ENCODE measurements at places on chromosomes 4 and X.

- DNase-seq: no peak
These were observed at the start of gene BRS3 for GRCh38 chrX:136487647-136488046. Gene BRS3, plus strand, starts transcription at chrX:136487947. Its CDS starts 168 bp downstream, at chrX:136488115.

- DNase-seq: no peak
These were observed 454.1 kb upstream of the ADGRL3 start for GRCh38 chr4:60745800-60746571.

- no peak for DNase-seq
These were observed 420.3 kb downstream of the FAT4 start for GRCh38 chr4:125735102-125735501.

DNA sequence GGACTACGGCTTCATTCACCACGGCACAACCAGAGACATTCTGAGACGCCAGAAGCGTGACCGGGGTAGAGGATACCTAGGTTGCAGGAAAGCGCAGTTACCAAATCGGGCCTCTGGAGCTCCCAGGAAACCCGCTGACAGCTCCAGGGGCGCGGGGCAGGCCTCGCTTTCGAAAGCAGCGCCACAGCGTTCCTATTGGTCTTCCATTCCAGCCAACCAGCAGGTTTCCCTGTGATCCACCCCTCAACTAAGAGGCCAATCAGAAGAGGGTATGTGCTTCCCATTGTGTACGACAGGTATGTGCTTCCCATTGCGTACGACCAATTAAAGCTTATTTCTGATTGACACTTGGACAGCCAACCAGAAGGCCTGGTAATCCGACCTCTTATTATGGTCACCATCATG is 14.9 kb downstream of the SNX12 start:
- no peak for DNase-seq

GRCh38 chr4:538542-539142 is 37.5 kb downstream of the TMEM271 start:
- no peak for DNase-seq

GRCh38 chrX:136028383-136028984 is 43.2 kb downstream of the SLC9A6 start:
- DNase-seq: no peak

GRCh38 chr4:84652478-84652877 is 69.6 kb downstream of the CDS1 start:
- DNase-seq: no peak

GRCh38 chr4:10809905-10810304 is 125.3 kb upstream of the CLNK start:
- no peak for DNase-seq

GRCh38 chr4:176800891-176801534 is 8.3 kb upstream of the VEGFC start:
- no peak for DNase-seq

DNA sequence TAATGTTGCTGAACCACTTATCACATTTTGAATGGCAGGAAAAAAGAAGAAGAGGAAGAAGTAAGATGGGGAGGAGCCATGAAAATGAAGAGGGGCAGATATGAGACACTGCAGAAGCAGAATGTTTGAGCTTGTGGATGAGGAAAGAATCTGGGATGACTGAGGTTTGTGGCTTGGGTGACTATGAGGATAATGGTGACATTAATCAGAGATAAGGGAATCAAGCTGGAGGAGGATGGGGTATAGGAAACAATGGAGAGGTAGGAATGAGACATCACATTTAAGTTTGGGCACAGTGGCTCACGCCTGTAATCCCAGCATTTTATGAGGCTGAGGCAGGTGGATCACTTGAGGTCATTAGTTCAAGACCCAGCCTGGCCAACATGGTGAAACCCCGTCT is 19.1 kb upstream of the PHF8 start:
- DNase-seq: no peak

DNA sequence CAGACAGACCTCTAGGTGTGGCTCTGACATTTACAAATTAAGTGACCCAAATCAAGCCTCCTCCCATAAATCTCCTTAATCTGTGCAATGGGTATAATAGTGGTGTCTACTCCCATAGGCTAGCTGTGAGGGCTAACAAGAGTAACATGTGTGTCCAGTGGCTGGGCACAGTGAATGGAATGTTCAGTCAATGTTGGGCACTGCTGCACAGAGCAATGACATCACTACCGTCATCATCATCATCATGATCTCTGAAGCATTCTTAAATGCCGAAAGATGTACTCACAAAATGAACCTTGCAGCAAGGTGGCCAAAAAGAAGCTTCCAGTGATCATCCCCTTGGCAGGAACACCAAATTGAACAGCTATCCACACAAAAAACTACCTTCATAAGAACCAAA is 43.5 kb downstream of the CHRNA9 start:
- DNase-seq: no peak

DNA sequence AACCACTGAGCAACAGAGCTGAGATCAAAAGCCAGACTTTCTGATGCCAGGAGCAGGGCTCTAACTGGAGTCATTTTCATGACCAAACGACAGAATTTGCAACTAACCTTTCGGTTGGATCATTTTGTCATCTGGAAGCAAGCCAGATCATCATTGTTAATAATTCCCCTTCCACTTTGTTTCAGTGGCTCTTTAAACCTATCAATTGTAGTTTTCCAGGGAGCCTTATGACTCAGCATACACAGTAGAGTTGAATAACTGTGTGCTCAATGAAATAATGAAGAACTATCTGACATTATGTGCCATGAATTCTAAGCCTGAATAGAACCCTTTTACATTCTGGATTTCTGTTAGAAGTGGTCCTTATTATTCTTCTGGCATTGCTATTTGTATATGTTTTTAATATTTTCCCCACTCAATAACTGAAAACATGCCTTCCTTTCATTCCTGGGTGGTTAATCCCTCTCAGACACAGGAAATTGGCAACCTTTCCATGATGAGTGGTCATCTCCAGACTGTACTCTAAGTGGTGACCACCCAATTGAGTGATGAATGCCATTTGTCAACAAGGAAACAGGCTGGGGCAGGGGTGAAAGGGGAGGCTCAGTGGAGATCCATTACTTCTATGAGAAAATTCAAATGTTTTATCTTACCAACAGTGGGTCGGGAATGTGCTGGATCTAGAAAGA is 431.8 kb downstream of the BCOR start:
- DNase-seq: no peak

GRCh38 chr4:184924516-184924915 is 93.8 kb upstream of the HELT start:
- DNase-seq: no peak
